ENCODE measurements at places on chromosomes 4 and X. TPM values are rescaled to one million over a fixed set of nuclear protein-coding genes. Genes with fewer than 3 reads are reported as not detected.

The ADAMTS3 gene
- 4.1 TPM for total RNA-seq

The SPANXA1 gene
- not detected for total RNA-seq

The STARD8 gene
- 5.2 TPM for total RNA-seq

The TCP11X1 gene
- not detected for total RNA-seq

The SLC7A11 gene
- total RNA-seq = 37.5 TPM

The DAPP1 gene
- 0.09 TPM for total RNA-seq

The TMPRSS11E gene
- total RNA-seq = not detected

The TLR7 gene
- total RNA-seq = not detected

The PNMA6F gene
- not detected for total RNA-seq

The RXFP1 gene
- total RNA-seq = 0.34 TPM

The ZNF41 gene
- 3.3 TPM for total RNA-seq

The MAGEB3 gene
- not detected for total RNA-seq

The AASDH gene
- total RNA-seq = 11.9 TPM

The FGF2 gene
- total RNA-seq = 31.1 TPM

The HEPH gene
- 70.2 TPM for total RNA-seq

The BMPR1B gene
- total RNA-seq = 0.47 TPM

The TCEAL7 gene
- total RNA-seq = 74.1 TPM

The RBM47 gene
- 0.32 TPM for total RNA-seq

The RASGEF1B gene
- not detected for total RNA-seq

The NOX1 gene
- total RNA-seq = 0.17 TPM

The LGI2 gene
- not detected for total RNA-seq
